ENCODE measurements at places on chromosomes 5 and 9. TPM values are rescaled to one million over a fixed set of nuclear protein-coding genes. Genes with fewer than 3 reads are reported as not detected.

Gene LRRC19
- total RNA-seq: not detected

Gene INSYN2B
- 7.8 TPM for total RNA-seq

Gene LCN9
- total RNA-seq: not detected

Gene LCN12
- total RNA-seq: not detected

Gene PCYOX1L
- 6.3 TPM for total RNA-seq

Gene ANKRD20A1
- total RNA-seq: 0.27 TPM

Gene TMCO6
- total RNA-seq: 21.1 TPM

Gene NDOR1
- total RNA-seq: 8.6 TPM

Gene PKD2L2
- total RNA-seq: not detected

Gene BTNL8
- not detected for total RNA-seq

Gene IFNA2
- not detected for total RNA-seq

Gene BARHL1
- total RNA-seq: not detected
